ENCODE measurements at places on chromosomes 3 and 15.

GRCh38 chr3:188416041-188416440 is 262.1 kb downstream of the LPP start:
- DNase-seq: no peak

DNA sequence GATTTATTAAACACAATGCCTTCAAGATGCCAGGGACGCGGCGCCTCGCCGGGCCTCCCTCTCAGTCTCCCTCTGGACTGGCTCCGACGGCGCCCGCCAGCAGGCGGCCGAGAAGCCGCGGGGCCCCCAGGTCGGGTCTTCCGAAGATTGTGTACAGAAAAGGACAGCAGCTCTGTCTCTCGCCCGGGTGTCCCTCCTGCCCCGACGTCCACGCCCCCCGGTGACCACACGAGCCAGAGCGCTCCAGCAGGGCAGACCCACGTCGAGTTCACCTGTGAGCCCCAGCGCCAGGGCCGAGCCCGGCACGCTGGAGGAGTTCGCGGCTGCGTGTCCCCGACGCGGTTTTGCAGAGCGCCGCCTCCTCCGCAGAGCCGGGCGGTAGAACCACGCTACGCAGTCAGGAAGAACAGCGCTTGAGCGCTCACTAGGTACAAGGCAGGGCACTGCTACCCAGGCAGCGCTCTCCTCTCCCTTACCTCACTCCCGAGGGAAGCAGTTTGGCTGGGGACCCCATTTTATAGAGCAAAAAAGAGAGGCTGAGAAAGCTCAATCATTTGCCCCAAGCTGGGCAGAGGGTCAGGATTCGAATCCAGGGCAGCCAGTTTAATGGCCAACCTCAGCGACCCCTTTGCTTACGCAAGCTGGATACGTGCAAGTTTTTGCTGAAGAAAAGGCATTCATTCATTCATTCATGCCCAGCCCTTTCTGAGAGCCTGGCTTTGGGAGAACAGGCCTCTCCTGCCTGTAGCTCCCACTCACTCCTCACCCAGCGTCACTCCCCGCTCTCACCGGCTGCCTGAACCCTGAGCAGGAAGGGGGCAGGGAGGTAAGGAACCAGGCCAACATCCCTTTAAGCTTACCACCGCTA is 3.0 kb upstream of the TLE3 start:
- DNase-seq: peak; percentile 61

GRCh38 chr15:59994888-59995557 is 9.1 kb upstream of the FOXB1 start:
- no peak for DNase-seq

DNA sequence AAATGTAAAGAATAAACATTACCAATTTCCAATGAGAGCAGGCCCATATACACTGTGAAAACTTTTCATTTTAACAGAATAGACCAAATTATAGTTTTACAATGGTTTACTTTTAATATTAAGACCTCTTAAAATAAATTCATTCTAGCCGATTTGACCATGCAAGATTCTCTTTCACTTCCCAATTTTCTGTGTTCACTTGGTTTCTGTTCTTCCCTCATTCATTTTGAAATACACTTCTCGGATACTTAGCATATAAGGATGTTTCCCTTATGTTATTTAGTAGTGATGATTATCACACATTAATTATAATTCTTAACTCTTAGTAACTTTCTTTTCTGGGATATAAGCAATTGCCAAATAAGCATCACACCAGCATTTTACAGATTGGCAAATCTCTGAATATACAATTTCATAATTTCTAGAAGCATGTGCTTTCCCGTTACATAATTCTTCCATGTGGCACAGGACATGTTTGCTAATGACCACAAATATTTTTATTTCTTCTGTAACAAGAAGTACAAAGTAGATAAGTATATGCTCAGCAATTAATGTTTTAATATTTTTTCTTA is 13.9 kb downstream of the OR5H15 start:
- no peak for DNase-seq

GRCh38 chr3:113623324-113623723 is 73.1 kb downstream of the USF3 start:
- DNase-seq: no peak

Measured in activated T-cell treated with anti-CD3 and anti-CD28 coated beads for 48 hours (primary cell).